ENCODE measurements at places on chromosomes 7 and 10. TPM values are rescaled to one million over a fixed set of nuclear protein-coding genes. Genes with fewer than 3 reads are reported as not detected.
A peak's percentile ranks its signal among the peaks of the same experiment; 100 is the strongest.

DNA sequence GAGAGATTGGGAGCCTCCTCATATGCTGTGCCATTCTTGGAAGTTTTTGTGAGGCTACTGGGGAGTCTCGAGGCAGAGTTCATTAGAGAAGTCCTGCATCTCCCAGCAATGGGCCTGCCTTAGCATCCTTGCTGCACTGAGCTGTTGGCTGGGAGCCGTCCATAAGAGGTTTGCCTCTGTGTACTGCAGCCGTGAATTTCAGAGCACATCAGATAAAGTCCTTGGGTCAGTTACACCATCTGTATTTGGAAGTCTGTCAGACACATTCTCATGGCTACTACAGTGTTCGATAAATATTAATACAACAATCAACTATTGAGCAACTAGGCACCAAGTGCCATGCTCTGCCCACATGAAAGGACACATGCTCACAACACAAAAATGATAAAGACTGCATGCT is 100.5 kb upstream of the SEC61G start:
- no peaks in the 10 kb centered on the region for H3K27me3 ChIP-seq
- no peak overlapping the region for H3K27ac ChIP-seq
- no peaks in the 10 kb centered on the region for H3K36me3 ChIP-seq
- peaks cover 5% of the 10 kb centered on the region for H3K4me1 ChIP-seq
- H3K4me3 ChIP-seq = no peak overlapping the region
- no peak for DNase-seq

The MXI1 gene
- total RNA-seq = 6.9 TPM

The ABCC2 gene
- 0.45 TPM for total RNA-seq

DNA sequence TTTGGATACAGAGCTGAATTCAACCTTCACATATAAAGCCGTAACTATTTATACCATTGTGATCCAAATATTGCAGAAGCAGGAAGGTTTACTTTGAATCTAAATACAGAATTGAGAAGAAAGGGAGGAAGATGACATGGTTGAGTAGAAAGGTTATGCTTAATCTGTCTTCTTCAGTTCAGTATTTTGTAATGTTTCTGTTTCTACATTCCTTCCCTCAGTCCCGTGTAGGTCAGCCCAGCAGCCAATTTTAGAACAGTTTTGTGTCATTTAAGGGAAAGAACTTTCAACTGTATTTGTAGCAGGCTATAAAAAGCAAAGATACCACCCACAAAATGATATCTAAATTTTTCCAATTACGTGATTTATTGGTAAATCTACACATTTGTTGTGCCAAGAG is 97.4 kb downstream of the CPED1 start:
- H3K36me3 ChIP-seq = no peaks in the 10 kb centered on the region
- DNase-seq = no peak
- no peak overlapping the region for H3K27ac ChIP-seq

GRCh38 chr7:140898786-140899536 is 25.8 kb downstream of the BRAF start:
- H3K4me3 ChIP-seq = 0 out of 2 replicates have a peak overlapping the region, but pooled peaks have one; percentile 1
- peaks cover 18% of the 10 kb centered on the region for H3K4me1 ChIP-seq
- no peaks in the 10 kb centered on the region for H3K27me3 ChIP-seq
- no peak overlapping the region for H3K27ac ChIP-seq
- H3K36me3 ChIP-seq = no peaks in the 10 kb centered on the region

Data from GM23338 (cell line).